ENCODE measurements at places on chromosomes 1 and 21. TPM values are rescaled to one million over a fixed set of nuclear protein-coding genes. Genes with fewer than 3 reads are reported as not detected.

The HSD11B1 gene
- total RNA-seq, result 0.60 TPM

The JAM2 gene
- 0.06 TPM for total RNA-seq

The DCDC2B gene
- total RNA-seq, result not detected

The CELA3A gene
- not detected for total RNA-seq

The KLF17 gene
- 0.55 TPM for total RNA-seq

The CPLANE2 gene
- total RNA-seq, result 3.8 TPM

The CYP4Z1 gene
- not detected for total RNA-seq

The TAF12 gene
- 12.5 TPM for total RNA-seq

The HRNR gene
- not detected for total RNA-seq

The SYPL2 gene
- 0.17 TPM for total RNA-seq

The NFASC gene
- 1.3 TPM for total RNA-seq

The MYBPH gene
- total RNA-seq, result not detected

The DHDDS gene
- 22.8 TPM for total RNA-seq

The DISP1 gene
- 1.7 TPM for total RNA-seq

The FAM72A gene
- 10.8 TPM for total RNA-seq

The CYP4X1 gene
- total RNA-seq, result 0.05 TPM

The TMIGD3 gene
- total RNA-seq, result not detected

The TACSTD2 gene
- total RNA-seq, result not detected

The DPH5 gene
- total RNA-seq, result 29.8 TPM

The RPE65 gene
- not detected for total RNA-seq

The CRB1 gene
- total RNA-seq, result not detected

The TMEM269 gene
- total RNA-seq, result 0.06 TPM

The WNT3A gene
- 0.05 TPM for total RNA-seq

The FAM43B gene
- total RNA-seq, result 4.3 TPM

The TNFRSF25 gene
- total RNA-seq, result 3.2 TPM

The MRPL37 gene
- 98.1 TPM for total RNA-seq

The NPR1 gene
- total RNA-seq, result 3.2 TPM

The SPATA46 gene
- not detected for total RNA-seq

The APCS gene
- 0.08 TPM for total RNA-seq

The FAM167B gene
- total RNA-seq, result 0.55 TPM

The TRIM63 gene
- total RNA-seq, result 1.7 TPM

The CYB561D1 gene
- total RNA-seq, result 4.0 TPM

The ANGPTL3 gene
- total RNA-seq, result not detected

The TBX19 gene
- total RNA-seq, result 0.56 TPM

The FAM72C gene
- total RNA-seq, result 5.7 TPM

The SPRR2E gene
- total RNA-seq, result not detected

The OR2L3 gene
- not detected for total RNA-seq

The RGS13 gene
- not detected for total RNA-seq

The CELA2B gene
- total RNA-seq, result not detected

The RBP7 gene
- 5.8 TPM for total RNA-seq

The KCNE2 gene
- not detected for total RNA-seq

All from A549 treated with dexamethasone at 1 μM for 4 hours (cell line).